ENCODE measurements at places on chromosomes 4 and X.

DNA sequence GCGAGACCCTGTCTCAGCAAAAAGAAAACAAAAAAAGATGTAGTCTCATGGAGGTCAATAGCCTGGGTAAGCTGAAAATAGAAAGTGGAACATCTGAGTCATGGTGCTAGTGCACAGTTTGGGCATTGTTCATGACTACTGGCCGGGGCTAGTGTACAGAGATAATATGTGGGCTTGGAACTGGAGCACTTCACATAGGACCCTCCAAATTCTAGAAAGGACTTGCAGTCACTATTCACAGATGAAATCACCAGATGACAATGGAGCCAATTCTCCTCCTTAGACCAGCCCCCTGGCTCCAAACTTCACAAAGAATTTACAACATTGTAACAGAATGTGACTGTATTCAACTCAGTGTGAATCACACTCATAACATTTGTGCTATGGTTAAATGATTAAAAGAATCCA is 367.8 kb upstream of the SLC7A11 start:
- DNase-seq: no peak

GRCh38 chrX:68490644-68491043 is 8.2 kb upstream of the YIPF6 start:
- DNase-seq: no peak

GRCh38 chrX:40207626-40208025 is 109.9 kb upstream of the BCOR start:
- no peak for DNase-seq

- no peak for DNase-seq
Observed at GRCh38 chrX:107878106-107878505, 52.4 kb downstream of the MID2 start.

DNA sequence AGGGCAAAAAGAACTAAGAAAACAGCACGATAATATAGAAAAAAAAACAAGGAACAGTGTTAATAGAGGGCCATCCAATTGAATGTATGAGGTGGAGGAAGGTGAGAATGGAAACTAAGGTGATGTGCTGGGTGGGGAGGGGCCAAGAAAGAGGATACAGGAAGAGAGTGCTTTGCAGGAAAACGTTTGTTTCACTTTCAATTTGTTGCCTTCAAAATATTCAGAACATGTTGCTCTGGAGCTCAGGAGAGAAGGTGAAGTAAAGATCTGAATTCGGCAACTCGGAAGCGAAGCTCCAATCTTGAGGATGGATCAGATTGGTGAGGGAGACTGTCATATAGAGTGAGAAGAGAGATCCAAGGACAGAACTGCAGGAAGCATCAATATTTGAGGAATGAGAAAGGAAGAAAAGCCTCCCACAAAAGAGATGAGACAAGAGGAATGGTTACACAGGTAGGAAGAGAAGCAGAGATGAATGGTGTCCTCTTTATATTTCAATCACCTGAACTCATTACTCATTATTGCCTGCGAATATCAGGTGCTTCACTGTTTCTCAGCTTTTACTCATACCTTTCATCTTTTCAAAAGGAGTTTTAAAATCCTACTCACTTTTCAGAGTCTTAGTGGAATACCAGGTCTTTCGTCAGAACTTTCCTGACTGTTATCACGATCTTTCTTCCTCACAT is 14.7 kb upstream of the SEC24D start:
- DNase-seq: no peak

- no peak for DNase-seq
Observed at GRCh38 chr4:5052726-5053425, 1.6 kb downstream of the STK32B start.

- DNase-seq: no peak
Observed at GRCh38 chrX:121160987-121161386, 113.6 kb downstream of the GLUD2 start.

- DNase-seq: no peak
Observed at GRCh38 chrX:1676866-1677265, 62.0 kb downstream of the ASMT start.

DNA sequence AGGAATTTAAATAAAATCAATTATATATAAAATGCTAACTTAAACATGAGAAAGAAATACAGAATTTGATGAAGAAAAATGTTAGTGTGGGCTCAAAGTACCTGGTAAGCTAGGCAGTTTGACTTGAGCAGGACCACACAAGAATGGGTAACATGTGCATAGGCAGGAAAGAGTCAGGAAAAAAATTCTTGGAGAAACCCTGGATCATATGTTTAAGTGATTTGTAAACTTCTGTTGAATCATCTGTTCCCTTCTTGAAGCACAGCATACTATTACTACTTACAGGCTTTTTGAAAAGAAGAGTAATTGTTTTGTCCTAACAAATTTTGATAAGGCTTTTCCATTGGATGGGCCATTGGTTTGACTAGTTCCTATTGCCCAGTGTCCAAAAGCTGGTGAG is 37.5 kb upstream of the FHDC1 start:
- DNase-seq: no peak

DNA sequence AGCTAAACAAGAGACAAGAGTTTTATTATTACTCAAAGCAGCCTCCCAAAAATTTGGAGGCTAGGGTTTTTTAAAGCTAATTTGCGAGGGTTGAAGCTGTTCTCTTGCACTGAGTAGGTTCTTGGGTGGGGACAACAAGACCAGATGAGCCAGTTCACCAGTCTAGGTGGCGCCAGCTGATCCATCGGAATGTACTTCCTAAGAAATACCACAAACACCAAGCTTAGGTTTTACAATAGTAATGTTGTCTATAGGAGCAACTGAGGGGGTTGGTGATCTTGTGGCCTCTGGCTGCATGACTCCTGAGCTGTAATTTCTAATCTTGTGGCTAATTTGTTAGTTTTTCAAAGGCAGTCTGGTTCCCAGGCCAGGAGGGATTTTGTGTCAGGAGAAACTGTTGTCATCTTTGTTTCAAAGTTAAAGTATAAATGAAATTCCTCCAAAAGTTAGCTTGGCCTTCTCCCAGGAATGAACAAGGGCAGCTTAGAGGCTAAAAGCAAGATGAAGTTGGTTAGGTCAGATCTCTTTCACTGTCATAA is 130.6 kb downstream of the SLC7A11 start:
- no peak for DNase-seq

- no peak for DNase-seq
Observed at GRCh38 chrX:154371017-154371788, 3.2 kb downstream of the FLNA start.

- no peak for DNase-seq
Observed at GRCh38 chr4:140096483-140096861, 57.5 kb downstream of the MAML3 start.

DNA sequence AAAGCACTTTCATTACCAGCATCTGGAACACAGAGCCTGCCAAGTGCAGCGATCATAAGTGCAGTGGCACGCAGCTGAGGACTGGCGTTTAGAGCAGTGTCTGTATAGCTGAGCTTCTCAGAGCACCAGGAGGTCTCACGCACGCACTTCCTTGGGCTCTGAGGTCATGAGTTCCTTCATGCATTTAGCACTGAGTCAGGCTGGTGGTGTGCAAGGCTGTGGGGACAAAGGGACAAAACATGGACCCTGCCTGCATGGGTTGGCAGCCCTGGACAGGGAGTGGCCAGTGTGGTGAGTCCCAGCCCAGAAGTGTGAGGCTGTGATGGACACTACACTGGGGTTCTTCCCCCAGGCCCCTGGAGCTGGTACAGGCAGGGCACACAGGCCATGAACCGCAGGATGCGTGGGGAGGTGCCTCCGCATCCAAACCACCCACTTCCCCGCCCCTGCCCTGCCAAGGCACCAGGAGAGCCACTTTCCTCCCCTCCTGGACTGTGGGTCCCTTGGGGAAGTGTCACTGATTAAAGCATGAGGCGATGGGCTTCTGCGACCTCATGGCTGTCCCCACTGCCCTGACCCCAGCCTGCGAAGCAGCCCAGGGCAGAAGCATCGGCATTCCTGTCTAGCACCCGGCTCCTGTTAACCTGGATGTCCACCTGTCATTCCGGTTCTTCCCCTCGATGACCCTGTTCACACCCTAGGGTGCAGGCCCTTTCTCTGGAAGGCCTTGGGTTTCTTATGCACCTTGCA is 37.2 kb upstream of the GPR78 start:
- no peak for DNase-seq

DNA sequence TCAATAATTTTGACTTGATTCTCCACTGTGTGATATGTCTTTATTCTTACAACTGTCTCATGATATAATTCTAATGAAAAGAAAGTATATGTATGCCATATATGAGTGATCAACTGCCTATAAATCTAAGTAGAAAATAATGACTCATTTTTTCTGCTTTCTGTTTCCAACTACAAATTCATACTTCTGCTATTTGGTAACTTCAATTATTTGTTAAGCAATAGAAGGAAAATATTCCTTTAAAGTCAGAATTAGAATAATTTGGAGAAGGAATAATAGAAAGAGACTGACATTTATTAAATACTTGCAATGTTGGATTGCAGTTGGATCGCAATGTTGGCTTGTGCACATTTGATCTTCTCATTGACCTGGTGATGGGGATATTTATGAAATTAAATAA is 204.2 kb upstream of the PACRGL start:
- DNase-seq: no peak

DNA sequence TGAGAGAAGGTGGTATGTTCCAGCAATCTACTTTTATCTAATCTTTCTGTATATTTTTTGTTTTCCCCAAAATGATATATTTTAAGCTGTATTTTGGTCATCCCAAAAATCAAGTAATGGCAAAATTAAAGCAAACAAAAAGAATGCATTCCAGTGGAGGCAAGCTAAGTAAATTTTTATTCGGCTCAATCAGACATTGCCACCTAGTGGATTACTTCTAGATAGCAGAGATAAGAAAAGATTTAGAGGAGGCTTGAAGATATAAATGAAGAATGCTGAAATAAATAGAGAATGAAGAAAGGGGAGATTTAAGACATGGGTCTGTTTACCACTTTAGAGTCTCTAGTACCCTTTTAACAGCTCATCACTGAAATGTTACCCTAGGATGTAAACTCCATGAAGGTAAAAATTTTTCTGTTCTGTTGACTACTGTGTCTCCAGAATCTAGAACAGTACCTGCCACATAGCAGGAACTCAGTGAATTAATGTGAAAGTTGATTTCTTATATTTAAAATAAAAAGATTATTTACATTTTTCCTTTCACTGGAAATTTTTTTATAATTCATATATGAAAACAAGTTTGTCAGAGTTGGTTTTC is 110.9 kb upstream of the ANK2 start:
- DNase-seq: no peak

DNA sequence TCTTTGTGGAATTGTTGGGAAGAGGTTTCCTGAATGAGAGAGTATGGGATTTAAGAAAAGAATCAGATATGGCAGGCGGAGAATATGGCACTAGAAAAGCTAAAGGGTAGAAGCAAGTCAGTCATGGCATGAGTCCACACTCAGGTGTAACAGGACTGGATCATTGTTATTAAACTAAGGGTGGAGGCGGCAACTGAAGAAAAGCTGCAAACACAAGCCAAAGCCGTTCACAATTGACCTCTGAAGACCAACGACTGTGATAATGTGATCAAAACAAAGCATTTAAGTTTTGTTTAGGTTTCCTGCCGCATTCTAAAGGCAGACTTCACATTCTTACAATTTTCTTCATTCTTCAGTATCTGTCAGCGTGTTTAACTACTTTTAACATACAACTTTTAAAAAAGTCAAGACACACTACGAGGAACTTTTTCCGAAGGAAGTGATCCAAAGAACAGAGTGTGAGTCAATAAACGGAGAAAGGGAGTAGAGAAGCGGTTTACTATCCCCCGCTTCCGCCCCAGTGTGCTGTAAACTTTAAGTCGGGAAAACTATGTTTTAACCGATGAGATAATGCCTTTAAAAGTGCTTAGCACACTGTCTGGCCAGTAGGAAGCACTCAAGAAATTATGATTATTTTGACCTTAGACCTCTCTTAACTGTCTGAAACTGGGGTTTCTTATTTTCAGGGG is 909 bp upstream of the SLAIN2 start:
- no peak for DNase-seq

DNA sequence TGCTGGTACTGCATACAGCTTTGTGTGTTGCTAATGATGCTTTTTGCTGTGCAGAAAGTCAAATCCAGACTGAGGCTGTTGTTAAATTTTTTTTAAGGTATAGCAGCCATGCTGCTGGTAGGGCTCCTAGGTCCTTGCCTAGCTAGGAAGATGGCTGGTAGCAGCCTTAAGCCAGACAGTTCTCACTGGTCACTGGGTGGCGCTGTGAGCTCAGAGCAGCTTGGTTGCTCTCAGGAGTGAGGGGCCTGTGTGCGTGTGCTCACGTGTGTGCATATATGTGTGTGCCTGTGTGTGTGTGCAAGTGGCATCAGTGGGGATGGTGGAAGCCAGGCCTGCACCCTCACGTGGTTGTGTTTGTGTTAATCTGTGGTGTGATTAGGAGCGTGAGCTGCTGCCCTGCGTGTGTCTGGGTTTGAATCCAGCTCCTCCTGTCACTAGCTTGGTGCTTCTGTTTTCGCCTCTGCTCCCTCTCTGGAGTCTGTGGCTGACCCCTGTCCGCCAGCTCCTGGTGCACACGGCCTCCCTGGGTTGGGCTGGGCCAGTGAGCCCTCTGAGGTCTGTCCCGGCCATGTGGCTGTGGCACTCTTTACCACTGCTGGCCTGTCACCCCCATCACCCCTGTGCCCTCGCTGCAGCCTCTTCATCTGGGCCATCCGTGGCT is 46.1 kb downstream of the SORCS2 start:
- no peak for DNase-seq

GRCh38 chr4:146238107-146238506 is 23.8 kb downstream of the REELD1 start:
- no peak for DNase-seq

- DNase-seq: no peak
Observed at GRCh38 chrX:64975989-64976672, at the start of gene ZC4H2. TSS of gene ZC4H2 (minus strand) at chrX:64976450. CDS start at chrX:64976377, 73 bp downstream.

DNA sequence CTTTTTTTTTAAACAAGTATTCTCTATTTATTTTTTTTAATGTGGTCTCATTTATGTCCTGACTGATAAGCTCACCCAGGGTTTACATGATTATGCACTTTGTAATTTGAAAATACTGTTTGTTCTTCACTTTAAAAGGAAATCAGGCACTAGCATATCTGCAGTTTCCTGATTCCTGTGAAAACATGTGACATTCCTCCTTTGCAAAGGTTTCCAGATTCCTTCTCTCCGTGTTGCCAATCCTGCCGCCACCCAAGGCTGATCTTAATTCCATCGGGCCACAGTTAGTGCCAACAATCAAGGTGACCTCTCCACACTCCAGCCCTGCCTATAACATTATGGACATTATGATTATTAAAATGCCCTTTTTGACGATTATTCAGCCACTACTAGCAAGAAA is 225.4 kb downstream of the PCDH7 start:
- no peak for DNase-seq

DNA sequence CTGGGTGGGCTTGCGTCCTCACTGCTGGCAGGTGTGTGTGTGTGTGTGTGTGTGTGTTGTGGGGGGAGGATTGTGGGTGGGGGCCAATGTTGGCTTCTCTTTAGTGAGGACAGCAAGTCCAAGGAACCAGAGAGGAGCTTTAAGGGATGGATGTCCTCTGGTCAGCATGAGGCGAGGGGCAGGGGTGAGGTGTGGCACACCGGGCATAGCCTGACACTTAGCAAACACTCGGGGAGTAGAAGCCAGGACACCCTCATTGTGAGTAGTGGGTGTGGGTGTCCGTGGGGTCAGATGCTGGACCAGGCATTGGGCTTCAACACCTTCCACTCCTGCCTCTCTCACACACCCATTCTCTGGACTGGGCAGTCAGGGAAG is 2.8 kb downstream of the SORCS2 start:
- no peak for DNase-seq

GRCh38 chr4:56297776-56298175 is 89.5 kb downstream of the AASDH start:
- no peak for DNase-seq

GRCh38 chr4:3283916-3284315 is 8.9 kb upstream of the RGS12 start:
- DNase-seq: no peak

Measured in cortex of kidney (tissue), 1 donor.